Endothelial cell (in vitro differentiated cells): ENCODE measurements at places on chromosomes 1 and 21. TPM values are rescaled to one million over a fixed set of nuclear protein-coding genes. Genes with fewer than 3 reads are reported as not detected.

KCNK2 gene
- not detected for total RNA-seq

SPATA21 gene
- not detected for total RNA-seq

CFAP141 gene
- total RNA-seq, result not detected

OR2T11 gene
- not detected for total RNA-seq

PCAT6 gene
- total RNA-seq, result 2.0 TPM

LCE1C gene
- not detected for total RNA-seq

HUNK gene
- total RNA-seq, result 19.3 TPM
